ENCODE measurements at places on chromosomes 3 and 15.

DNA sequence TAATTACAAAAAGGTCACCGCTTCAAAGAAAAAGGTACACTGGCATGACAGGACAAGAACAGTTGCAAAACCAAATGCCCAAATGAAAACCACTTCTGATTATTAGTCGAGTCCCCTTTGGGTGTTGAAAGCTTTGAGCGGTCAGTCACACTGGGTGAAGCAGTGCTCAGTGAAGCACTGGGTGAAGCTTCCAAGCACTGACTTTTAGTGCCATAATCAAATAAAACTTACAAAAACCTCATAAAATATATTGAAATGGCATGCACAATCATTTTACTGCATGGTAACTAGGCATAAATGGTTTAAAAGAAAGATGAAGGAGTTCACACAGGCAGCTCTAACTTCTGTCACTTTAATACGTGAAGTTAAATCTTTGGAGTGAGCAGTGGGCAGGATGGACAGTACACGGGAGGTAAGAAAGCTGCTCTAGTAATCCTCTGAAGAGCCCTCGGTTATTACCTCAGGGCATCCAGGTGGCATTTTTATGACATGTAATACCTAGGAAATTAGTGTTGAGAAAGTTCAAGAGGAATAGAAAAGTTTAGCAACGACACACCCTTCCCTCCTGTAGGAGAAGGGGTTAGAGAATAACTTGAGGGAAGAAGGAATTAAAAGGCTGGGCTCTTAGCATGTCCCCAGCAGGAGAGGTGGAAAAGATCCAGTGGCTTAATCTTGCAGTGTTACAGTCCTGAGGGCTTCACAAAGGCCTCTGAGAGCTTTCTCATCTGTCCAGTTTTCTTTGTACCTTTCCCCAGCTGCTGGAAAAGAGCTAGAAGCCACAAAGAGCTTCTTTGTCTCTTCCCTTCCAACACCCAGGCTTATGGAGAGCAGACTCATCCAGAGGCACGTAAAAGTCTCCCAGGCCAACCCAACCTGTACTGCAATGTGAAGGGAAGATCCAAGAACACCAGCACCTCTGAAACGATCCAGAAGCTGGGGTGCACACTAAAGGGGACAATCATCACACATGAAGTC is 64.9 kb upstream of the MYO5C start:
- no peak for DNase-seq

DNA sequence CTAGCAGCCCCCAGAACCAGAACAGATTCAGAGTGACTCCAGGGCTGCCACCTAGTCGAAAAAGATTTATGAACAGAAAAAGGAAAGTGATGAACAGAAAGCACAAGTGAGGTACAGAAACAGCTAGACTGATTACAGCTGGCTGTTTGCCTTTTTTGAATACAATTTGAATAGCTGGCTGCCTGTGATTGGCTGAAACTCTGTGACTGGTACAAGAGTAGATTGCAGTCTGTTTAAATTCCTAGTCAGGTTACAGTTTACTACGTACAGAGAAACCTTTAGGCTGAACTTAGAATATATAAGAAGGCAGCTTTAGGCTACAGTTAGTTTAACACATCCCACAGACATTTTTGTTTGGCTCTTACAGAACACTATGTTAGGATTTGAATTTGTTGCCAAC is 10.0 kb downstream of the CCDC13 start:
- no peak for DNase-seq

- DNase-seq = no peak
These were observed 39.4 kb upstream of the LINGO1 start for GRCh38 chr15:77672135-77672534.

GRCh38 chr15:100691321-100691720 is 88.9 kb downstream of the ASB7 start:
- no peak for DNase-seq

DNA sequence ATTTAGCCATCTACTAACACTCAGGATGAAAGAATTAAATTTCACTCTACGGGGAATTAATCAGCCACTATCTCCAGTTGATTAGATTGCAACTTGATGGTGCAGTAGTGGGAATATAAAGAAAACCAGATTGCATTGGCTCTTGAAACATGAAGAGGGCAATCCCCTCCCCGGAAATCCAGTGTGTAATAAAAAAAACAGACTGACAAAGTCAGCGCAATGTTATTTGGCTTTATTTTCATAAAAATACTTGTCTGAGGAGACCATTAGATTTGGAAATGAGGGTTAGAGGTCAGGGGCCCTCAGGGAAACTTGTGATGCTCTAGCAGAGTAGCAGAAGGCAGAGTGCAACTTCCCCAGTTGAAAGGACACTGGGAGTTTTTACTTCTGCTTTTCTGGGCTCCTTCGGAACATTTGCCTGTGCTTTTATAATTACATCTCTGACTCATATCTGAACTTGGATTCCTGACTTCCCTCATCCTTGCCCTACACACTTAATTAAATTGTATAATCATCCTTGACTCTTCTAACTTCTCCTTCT is 326.8 kb downstream of the TUSC7 start:
- no peak for DNase-seq

GRCh38 chr15:41377978-41378377 is 24.3 kb downstream of the NDUFAF1 start:
- no peak for DNase-seq

- no peak for DNase-seq
These were observed 157.2 kb downstream of the CADPS start for GRCh38 chr3:62718011-62718410.

DNA sequence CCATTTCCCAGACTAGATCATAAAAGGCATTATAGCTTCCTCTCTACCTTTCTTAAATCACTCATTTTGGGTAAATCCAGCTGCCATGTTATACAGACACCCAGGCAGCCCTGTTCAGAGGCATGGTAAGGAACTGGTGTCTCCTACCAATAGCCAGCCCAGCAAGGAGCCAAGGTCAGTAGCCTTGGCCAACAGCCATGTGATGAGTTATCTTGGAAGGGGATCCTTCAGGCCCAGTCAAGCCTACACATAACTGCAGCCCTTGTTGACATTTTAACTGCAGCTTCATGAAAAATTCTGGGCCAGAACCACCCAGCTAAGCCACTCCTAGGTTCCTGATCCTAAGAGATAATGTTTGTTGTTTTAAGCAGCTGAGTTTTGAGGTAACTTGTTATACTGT is 29.0 kb upstream of the ZMAT3 start:
- no peak for DNase-seq
